ENCODE measurements at places on chromosomes 2 and 18.

- no peak for DNase-seq
Measured at GRCh38 chr2:163397451-163397850, 338.4 kb downstream of the FIGN start.

DNA sequence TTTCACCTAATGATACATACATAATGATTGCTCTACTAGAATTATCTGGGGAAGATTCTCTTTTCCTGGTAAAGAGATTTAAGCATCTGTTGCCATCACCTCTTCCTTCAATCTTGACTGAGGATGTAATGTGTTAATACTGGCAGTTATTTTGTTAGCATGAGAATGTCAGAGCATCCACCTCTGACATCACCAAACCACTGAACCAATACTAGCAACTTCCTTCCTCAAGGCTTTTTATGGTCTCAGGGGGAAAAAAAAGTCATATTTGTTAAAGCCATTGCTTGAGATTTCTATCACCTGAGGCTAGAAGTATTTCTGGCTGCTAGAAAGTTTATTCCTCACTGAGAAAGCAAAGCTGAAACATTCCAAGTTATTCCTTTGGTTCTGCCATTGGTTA is 48.5 kb downstream of the DSEL start:
- no peak for DNase-seq

DNA sequence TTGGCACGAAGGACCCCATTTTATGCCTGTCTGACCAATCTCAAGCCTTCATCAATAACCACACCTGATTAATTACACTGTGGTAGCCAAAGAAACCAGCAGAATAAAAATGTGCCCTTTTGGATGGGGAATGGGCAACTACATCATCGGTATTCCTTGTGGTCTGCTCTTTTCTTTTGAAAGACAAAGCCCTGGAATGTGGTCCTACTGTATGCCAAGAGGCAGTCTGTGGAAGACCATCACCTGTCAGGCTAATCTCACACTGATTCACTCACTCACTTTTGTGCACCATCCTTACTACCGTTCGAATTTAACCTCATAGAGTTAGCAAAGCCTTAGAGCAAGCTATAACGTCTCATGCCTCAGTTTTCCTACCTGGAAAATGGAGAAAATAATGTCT is 275.2 kb upstream of the LRRTM1 start:
- DNase-seq = no peak

DNA sequence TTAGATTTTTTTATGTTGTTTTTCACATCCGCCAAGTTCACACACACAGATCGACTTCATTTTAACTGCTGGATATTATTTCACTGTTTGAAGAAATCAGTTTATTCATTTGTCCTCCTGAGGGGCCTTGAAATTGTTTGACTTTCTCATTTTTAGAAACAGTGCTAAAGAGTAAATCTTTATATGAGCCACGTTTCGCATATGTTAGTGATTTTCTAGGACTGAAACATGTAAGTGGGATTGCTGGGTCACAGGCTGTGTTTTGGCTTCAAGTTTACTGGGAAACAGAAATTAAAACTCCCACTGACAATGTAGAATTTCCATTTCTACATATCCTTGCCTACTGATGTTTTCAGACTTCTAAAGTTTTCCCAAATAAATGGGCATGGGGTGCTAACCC is 363.8 kb downstream of the NCKAP5 start:
- no peak for DNase-seq

- no peak for DNase-seq
Measured at GRCh38 chr2:233354500-233354924, 218 bp downstream of the DGKD start.

DNA sequence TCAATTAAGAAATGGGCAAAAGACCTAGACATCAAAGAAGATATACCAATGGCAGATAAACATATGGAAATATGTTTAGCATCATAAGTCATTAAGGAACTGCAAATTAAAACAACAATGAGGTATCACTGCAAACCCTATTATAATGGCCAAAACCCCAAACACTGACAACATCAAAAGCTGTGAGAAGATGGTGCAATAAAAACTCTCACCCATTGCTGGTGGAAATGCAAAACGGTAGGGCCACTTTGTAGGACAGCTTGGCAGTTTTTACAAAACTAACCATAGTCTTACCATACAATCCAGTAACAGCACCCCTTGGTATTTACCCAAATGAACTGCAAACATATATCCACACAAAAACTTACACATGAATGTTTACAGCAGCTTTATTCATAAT is 213.1 kb downstream of the UBE2E3 start:
- no peak for DNase-seq

GRCh38 chr2:71643674-71644357 is 190.5 kb downstream of the DYSF start:
- no peak for DNase-seq

- DNase-seq = no peak
Measured at GRCh38 chr2:240163844-240164574, 23.6 kb upstream of the OTOS start.

DNA sequence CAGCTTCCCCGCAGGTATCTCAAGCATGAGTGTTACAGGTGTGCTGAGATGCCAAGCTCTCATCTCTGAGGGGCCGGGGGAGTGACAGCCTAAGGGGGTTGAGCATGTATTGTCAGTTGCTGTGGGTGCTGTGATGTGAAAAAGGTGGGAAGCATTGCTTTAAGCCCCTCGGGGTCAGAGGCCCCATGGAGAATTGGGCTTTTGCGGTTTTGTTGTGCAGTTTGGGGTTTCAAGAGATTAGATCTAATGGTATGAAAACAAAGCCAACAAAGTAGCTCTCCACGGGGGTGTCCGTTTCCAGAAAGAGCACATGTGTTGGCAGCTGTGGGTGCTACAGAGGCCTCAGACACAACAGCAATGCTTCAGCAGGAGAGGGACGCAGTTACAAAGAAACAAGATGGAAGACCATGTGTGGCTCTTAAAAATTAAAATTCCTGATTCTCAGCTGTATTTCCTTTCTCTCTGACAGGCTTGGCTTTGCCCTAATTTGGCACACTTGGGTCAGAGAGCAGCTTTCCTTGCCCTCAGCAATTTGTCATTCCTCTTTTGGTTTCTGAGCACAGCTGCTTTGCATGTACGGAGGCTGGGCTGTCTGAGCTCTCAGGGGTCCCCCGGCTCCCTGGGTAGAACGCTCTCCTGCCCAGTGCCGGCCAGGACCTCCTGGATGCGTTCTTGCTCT is 69.9 kb downstream of the TMEM247 start:
- no peak for DNase-seq

DNA sequence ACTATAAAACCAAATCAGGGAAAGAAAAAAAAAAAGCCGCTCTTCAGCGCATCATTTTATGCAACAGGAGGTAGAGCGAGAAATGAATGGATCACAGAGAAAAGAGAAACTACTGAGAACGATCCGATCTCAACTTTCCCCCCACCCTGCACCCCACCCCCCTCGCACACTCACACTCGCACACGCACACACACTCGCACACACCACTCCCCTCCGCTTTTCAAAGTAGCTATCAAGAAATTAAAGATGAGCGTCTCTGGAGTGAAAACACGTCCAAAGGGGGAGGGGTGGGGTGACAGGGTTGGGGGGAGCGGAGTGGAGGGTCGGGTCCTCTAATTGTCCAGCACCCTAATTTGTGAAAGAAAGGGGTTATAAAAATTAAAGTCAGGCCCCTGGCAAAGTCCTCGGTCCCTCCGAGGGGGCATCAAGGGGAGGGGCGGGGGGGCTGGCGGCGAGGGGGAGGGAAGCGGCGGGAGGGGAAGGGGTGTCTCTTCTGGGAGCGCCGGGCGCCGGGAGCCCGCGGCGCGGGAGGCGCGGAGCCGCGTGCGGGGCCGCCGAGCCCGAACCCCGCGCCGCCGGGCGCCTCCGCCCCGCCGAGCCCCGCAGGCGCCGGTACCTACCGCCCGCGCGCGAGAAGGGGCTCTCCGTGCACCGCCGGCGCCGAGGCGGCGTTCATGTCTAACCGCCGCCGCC is 428 bp downstream of the TCF4 start:
- no peak for DNase-seq

DNA sequence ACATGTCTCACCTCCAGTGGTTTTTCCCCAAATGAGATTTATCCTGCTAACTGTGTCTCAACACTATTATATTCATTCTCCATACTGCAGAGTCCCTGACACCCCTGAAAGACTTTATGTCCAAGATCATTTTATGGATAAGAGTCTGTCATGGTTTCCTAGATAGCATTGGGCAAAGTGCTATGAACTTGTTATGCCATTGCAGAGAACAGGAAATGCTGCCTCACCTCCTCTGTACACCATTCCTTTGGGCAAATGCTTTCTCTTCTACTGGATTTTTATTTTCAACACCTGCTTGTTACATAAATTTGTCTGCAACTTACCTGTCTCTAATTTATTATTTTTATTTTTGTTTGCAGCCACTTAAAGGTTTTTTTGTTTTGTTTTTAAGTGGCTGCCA is 652.5 kb upstream of the FAM98A start:
- DNase-seq = no peak

- no peak for DNase-seq
Measured at GRCh38 chr2:74577448-74577847, 22.9 kb downstream of the DOK1 start.

- no peak for DNase-seq
Measured at GRCh38 chr2:37829616-37830395, 95.3 kb upstream of the RMDN2 start.

- DNase-seq = no peak
Measured at GRCh38 chr2:86783615-86784339, 6.9 kb downstream of the CD8A start.

DNA sequence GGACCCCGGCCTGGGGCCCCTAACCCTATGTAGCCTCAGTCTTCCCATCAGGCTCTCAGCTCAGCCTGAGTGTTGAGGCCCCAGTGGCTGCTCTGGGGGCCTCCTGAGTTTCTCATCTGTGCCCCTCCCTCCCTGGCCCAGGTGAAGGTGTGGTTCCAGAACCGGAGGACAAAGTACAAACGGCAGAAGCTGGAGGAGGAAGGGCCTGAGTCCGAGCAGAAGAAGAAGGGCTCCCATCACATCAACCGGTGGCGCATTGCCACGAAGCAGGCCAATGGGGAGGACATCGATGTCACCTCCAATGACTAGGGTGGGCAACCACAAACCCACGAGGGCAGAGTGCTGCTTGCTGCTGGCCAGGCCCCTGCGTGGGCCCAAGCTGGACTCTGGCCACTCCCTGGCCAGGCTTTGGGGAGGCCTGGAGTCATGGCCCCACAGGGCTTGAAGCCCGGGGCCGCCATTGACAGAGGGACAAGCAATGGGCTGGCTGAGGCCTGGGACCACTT is 16.4 kb downstream of the EMX1 start:
- no peak for DNase-seq

DNA sequence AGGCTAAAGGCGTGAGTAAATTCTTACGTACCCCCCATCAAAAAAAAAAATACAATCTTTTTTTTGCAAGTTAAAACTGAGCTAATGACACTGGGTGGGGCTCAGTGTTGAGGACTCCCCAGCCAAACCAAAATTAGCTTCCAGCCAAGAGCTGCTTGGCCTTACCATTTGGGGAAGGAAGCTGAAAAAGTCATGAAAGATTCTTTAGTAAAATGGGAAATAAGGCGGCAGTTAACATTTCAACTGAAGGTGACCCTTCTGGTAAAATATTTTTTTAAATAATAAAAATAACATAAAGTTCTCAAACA is 16.4 kb downstream of the SMAD7 start:
- DNase-seq = no peak

- DNase-seq = no peak
Measured at GRCh38 chr2:25169073-25169470, 692 bp upstream of the POMC start.

DNA sequence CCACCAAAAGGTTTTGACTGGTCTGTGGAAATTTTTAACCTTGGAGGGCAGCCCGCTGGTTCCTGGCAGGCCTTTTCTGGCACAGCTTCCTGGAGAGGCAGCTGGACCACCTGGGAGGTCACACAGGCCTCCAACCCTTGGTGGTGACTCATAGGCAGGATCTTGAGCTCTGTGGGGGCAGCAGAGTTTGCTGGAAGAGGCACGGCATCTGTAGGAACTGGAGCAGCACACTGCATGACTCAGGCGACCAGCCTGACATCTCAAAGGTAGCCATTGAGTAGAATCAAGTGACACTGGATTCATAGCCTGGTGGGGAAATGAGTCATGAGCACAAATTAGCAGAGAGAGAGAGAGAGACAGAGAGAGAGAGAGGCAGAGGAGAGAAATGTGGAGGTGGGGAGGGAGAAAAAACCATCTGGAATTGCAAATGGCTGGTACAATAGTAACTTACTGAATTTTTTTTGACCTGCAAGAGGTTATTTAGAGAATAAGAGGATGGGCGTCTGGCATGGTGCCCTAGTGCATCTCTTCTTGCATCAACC is 57.4 kb downstream of the TRPM8 start:
- no peak for DNase-seq

- no peak for DNase-seq
Measured at GRCh38 chr2:166607880-166608279, 113.8 kb upstream of the SCN7A start.

DNA sequence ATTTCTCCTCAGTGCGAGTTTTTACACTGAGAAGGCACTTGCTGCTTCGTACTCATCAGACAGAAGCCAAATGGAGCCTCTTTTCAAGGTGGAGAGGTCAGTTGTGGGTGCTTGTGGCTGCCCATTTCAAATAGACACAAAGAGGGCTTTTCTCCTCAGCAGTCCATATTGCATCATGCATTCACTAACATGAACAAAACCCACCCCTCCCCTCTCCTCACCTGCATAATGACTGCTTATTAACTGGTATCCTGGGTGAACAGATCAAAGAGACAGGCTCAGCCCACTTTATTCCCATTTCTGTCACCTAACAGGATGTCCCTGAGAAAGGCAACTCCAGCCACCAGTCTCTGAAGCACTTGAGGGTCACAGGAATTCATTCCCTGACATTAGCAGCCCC is 28.9 kb downstream of the KLF7 start:
- DNase-seq = no peak

DNA sequence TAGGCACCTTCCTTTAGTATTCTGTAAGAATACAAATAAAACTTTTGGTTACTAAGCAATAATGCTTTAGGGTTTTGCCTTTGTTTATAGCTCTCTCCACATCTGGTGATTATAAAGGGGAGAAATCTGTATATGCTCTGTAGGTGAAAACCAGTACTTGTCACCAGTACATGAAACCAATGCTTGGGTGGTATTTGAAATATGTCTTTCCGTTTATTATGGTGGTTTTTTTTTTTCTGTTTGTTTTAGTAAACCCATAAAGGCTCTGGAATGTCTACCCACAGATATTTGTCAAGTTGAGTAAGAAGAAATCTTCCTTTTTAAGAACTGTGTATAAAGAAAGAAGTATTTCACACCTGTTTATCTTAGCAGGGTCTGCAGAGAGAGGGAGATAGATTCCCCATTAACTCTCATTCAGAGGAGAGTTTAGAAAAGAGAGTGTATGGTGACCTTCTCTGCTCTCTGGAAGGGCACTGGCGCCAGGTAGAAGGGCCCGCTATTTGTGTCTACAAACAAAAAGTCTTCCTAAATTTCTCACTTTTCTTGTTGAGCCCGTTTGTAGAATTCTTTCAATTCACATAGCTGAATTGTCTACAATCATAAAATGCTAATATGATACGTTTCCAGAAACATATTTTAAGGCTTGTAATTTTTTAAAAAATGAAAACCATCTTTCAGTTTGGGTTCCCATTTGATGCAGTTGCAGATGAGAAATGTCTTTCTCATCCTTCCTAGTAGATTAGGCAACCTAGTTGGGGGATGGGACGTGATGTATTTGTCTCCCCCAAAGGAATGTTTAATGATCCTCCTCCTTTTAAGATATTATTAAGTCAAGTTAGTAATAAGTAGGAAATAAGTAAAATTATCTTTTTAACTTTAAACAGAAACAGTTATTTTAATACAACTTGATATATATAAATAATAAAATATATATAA is 33.9 kb downstream of the MAP3K20 start:
- DNase-seq = no peak
